HCT116 (cell line): ENCODE measurements at places on chromosomes 7 and 10. TPM values are rescaled to one million over a fixed set of nuclear protein-coding genes. Genes with fewer than 3 reads are reported as not detected.

Gene HPSE2
- 0.05 TPM for total RNA-seq

Gene CPSF4
- total RNA-seq: 67.0 TPM

Gene SLC16A9
- 5.9 TPM for total RNA-seq

Gene PRSS2
- total RNA-seq: 36.8 TPM

Gene SPDYE16
- total RNA-seq: not detected
